ENCODE measurements at places on chromosomes 16 and 17.
A peak's percentile ranks its signal among the peaks of the same experiment; 100 is the strongest.

DNA sequence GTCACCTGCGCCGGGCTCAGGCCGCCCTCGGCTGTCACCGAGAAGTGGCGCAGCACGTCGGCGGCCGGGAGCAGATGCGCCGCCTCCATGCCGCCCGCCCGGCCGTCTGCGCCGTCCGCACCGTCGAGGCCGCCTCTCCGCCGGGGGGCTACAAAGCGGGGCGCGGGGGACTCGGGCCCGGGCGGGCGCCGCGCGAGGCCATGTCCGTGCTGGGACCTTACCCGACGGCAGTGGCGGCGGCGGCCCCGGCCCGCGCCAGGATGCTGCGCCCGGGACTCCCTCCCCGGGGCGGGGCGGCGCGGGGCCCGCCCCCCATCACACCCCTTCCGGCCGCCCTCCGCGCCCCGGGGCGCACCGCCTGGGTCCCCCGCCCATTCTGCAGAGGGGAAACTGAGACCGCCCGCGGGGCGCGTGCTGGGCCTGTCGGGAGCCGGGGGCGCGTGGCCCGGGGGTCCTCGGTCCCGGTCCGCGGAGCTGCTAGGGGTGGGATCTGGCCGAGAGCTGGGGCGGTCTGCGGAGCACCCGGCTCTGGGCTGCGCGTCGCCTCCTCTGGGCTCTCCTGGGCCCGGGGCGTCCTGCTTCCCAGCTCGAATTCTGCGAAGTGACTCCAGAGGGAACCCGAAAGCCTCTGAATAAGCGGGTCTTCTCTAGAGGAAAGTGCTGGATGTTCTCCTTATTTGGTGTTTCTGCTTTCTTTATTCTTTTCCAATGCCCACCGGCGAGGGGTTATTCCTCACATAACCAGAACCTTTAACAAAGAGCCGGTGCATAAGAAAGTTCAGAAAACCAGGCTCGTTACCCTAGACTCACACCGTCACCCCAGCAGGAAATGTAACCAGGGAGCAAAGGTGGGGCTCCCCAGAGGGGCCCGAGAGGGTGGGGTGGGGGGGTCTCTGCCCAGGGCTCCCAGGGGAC is at the start of gene ATP2A3:
ATP2A3 (minus strand) TSS at position 235 of the 915 bp plus-strand sequence; CDS start at position 89, 146 bp downstream.
- DNase-seq, result no peak

- no peak for DNase-seq
These were observed 45.2 kb downstream of the XPO6 start for GRCh38 chr16:28166394-28167208.

- no peak for DNase-seq
These were observed 12.8 kb downstream of the FLCN start for GRCh38 chr17:17224137-17224536.

DNA sequence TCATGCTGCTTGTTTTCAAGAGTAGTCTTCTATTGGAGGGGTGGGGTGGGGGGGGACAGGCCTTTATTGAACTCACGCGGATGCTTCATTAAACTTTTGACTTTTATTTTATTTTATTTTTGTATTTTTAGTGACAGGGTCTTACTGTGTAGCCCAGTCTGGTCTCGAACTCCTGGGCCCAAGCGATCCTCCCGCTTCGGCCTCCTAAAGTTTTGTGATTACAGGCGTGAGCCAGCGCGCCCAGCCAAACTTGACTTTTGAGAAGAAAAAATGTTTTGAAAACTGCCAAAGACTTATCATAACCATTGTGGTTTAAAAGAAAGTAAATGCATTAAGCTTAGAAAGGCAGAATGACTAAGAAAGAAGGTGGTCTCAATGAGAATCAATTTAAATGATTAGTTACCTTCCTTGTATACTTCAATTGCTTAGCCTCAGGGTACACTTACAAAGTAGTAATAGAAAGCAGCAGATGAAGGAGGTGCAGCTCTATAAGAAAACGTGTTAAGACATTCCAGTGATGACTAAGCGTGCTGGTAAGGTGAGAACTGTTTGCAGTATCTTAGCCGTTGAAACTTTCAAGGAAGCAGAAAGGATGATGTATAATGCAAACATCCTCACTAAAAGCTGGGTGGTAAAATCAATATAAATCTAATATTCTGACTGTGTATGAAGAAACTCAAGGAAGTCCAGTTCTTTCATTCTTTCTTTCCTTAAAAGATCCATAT is 1.2 kb downstream of the AP2B1 start:
- no peak for DNase-seq

DNA sequence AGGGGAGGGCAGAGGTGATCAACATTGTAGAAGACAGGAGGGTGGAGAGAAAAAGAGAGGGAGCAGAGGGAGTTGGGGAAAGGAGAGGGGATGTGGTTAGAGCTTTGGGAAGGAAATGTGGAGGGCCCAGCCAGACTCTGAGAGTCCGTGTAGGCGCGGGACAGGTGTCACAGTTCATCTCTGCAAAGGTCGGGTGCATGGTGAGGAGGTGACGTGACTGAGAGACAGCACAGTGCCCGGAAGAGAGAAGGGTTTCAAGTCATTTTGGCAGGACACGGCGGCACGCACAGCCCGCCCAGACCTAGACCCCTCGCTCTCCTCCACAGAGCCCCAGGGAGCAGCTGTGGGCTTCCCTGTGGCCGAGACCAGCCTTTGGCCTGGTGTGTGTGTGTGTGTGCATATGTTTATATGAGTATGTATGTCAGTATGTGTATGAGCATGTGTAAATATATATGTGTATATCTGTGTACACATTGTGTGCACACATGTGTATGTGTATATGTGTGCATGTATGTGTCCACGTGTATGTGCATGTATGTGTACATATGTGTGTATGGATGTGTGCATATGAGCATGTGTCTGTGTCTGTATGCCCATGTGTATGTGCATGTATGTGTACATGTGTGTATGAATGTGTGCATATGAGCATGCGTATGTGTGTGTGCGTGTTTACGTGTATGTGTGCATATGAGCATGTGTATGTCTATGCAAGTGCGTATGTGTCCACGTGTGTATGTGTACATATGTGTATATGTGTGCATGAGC is 104.6 kb downstream of the SEC14L1 start:
- no peak for DNase-seq

GRCh38 chr16:87411375-87412271 is 19.5 kb downstream of the MAP1LC3B start:
- no peak for DNase-seq

DNA sequence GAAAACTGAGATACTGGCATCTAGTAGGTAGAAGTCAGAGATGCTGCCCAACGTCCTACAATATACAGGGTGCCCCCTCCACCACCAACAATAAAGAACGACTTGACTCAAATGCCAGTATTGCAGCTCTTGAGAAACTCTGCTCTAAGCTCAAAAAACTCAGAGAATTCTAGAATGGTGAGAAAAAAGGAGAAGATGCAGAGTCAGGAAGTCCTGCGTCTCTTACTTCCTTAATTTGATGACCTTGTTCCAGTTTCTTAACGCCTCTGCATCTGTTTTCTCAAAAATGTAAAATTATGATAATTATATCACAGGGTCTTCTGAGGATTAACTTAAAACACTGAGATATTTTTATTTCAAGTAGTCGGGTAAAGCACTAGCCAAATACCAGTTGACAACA is 1.7 kb upstream of the HSBP1 start:
- DNase-seq, result no peak

DNA sequence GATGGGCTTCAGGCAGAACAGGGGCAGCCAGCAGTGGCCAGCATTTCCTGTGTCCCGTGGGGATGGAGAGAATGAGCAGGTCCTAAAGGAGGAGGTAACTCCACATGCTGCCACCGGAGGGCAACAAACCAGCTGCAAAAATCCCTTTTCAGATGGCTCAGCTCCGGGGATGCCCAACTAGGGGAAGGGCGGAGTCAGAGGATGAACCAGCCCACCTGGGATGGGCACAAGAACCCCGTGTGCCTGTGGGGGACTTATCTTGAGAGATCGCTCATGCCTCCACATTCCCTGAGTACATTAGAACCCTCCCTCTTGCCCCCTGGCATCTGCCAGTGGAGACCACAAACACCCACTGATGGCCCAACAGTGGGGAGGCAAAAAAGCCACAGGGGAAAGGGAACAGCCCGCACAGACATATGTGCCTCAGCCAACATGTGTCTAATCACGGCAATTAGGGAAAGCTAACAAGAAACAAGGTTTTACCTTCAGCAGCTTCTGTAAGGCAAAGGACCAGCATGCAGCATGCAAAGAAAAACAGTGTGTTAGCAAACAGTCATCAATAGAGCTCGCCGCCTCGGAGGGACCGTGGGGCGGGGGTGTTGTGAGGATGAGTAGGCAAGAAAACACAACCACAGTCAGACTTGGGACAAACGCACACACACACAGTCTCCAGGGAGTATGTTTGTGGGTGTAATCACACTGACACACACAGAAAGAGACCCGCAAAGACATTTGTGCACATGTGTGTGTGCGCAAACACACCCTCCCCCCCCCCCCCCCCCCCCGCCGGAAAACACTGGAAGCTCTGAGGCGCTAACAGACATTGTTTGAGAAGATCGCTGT is 64.0 kb downstream of the MYO18A start:
- DNase-seq, result no peak

- no peak for DNase-seq
These were observed 6.8 kb downstream of the RSL1D1 start for GRCh38 chr16:11844499-11844898.

GRCh38 chr17:64661976-64662773 is at the start of gene SMURF2:
Gene SMURF2 (minus strand): TSS chr17:64662307. CDS start chr17:64661880, 427 bp downstream.
- DNase-seq, result peak; percentile 56

- DNase-seq, result no peak
These were observed 854.8 kb downstream of the KCNJ2 start for GRCh38 chr17:71024172-71024571.

GRCh38 chr16:54136276-54136625 is 150.3 kb downstream of the IRX3 start:
- no peak for DNase-seq

Data from muscle of arm (tissue), 14 donors.